Hematopoietic multipotent progenitor cell treated with erythropoietin and hydrocortisone succinate and interleukin-3 and kit ligand, for 15 days (in vitro differentiated cells): ENCODE measurements at places on chromosomes 6 and 20.
A peak's percentile ranks its signal among the peaks of the same experiment; 100 is the strongest.

GRCh38 chr6:41028561-41029412 lies 10.2 kb downstream of the UNC5CL start:
- no peak for DNase-seq

- DNase-seq, result no peak
Measured at GRCh38 chr6:170524172-170524502, 29.0 kb downstream of the PSMB1 start.

GRCh38 chr6:31525932-31526591 lies 2.7 kb upstream of the MCCD1 start:
- DNase-seq, result no peak

DNA sequence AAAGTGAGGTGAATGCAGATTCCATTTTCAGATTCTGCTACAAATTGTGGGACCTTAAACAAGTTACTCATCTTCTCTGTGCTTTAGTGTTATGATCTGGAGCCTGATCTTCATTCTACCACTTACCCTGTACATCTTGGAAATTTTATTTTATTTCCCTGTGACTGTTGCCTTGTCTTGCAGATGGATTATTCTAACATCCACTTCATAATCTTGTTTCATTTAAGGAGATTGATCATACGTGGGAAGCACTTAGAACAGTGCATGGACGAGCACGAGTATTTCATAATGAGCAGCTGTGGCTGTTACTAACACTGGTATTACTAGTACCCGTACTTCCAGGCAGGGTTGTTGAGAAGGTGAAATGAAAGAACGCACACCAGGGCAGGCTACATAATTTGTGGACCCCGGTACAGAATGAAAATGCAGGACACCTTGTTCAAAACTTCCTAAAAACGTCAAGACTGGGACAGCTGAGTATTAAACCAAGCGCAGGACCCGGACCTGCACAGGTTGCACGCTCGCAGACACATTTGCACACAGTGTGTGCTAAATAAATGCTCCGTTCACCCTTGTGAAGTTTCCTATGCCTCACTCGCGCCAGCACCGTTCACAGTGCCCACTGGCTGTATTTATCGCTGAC lies 535 bp upstream of the CCDC170 start:
- no peak for DNase-seq

DNA sequence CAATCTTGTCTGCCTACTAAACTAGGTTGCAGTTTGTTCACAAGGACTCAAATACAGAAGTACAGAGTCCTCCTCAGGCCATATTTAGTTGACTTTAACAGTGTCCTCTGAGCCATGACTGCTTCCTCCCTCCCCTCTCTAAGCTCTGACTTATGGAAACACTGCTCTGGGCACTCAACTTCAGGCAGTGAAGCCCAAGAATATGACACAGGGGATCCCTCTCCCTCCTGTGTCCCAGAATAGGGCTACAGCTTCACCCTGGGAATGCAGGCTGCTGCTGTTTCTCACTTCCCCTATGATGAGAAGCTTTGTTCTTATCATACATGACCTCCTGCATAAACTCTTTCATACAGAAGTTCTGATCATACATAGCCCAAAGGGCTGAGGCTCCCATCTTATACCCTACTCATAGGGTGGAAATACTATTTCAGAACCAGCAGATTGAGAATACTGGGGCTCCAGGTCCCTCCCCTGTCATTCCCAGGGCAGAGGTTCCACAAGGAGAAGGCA lies 97.3 kb upstream of the UST start:
- DNase-seq, result no peak

DNA sequence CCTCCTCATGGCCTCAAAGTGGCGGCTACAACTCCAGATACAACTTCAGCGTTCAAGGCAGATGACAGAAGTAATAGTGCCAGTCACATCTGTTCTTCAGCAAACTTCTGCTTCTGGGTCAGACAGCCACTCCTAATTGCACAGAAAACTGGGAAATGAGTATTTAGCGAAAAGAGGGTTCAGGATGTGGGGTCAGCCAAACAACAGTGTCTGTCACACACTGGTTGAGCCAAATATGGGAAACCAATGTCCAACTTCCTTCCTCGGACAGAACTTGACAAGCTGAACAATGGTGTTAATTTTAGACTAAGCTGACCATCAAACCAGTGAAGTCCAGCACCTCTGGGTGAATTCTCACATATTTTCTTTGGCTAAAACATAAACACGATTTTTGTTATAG lies 22.1 kb downstream of the NUDT3 start:
- no peak for DNase-seq

GRCh38 chr6:2852921-2853322 lies 11.3 kb upstream of the SERPINB1 start:
- no peak for DNase-seq

DNA sequence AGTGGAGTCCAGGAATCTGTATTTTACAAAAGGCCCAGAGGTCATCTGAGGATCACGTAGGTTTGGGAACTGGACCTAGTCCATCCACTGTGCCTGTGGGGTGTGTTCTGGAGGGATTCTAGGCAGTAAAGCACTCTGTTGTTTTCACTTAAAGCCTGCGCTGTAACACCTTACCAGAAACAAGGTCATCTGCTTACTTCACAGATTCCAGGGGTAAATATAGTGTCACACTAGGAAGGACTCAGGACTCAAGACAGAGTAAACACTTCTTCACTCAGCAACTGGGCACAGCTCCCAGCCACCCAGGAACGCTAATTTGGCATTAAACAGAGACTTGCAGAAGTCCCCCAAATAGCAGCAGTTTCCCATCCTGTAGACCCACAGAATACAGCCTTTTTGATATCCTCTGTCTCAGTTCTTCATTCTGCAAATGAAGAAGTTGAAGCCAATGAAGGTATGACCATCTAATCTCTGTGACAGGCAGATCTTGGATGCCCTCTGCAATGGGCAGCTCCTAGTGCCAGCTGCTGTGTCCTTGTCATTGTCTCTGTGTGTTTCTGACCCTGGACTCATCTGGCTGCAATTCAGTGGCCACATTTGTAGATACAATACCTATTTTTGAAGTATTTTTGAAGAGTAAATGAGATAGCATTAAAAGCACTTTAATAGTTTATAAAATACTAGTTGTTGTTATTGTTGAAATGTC lies 129.1 kb downstream of the SLC24A3 start:
- DNase-seq, result no peak

DNA sequence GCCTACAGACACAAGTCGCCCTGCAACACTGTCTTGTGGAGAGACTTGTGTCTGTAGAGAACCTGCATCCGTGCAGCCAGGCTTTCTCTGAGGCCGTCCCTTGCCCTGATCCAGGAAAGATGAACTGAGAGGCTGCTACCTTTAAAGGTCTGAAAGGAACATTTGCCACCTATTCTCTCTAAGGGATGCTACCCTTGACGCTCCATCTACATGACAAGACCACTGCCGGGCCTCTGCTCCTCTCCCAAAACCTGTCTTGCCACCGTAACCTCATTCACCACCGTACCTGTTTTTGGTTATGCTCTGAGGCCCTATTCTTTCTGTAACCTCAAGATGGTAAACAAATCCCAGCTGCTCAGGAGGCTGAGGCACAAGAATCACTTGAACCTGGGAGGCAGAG lies 73.9 kb downstream of the FOXF2 start:
- DNase-seq, result no peak

GRCh38 chr6:85983032-85983659 lies 340.5 kb upstream of the SYNCRIP start:
- DNase-seq, result no peak

- peak; percentile 39 for DNase-seq
Measured at GRCh38 chr6:20217324-20217855, 5.1 kb upstream of the MBOAT1 start.

GRCh38 chr20:4787820-4788219 lies 66.1 kb downstream of the PRND start:
- no peak for DNase-seq

- no peak for DNase-seq
Measured at GRCh38 chr6:42845327-42845694, 34.1 kb upstream of the RPL7L1 start.

DNA sequence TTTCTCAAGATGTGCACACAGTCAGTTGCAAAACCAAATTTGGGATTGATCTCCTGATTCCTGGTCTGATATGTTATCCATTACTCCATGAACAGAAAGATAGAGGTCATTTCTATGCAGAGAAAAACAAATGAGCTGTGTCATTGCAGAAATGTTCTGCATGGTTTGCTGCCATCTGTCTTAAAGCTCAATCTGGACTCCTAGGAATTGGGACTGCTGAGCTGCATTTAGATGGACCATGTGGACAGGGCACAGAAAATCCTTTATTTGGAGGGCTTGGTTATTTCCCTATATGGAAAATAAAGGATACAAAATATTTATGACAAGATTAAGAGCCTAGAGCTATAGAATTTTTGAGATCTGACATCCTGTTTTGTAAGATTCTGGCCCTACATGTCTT lies 91.3 kb downstream of the ADGRB3 start:
- DNase-seq, result no peak

- no peak for DNase-seq
Measured at GRCh38 chr20:7497985-7498384, 442.3 kb downstream of the HAO1 start.

DNA sequence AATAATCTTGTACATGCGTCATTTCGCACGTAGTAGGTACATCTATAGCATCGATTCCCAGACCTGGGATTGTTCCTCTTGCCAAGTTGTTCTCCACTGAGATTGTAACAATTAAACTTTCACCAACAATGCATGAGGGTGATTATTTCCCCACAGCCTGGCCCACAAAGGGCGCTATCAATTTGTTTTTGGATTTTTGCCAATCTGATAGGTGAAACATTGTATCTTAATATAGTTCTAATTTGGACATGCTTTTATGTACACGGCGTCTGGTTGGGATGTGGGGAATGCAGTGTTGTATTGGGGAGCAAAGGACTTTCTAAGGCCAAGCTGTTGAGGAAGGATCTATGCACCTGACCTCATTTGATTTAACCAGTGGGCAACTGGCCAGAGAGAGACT lies 59.5 kb downstream of the VEGFA start:
- DNase-seq, result no peak

DNA sequence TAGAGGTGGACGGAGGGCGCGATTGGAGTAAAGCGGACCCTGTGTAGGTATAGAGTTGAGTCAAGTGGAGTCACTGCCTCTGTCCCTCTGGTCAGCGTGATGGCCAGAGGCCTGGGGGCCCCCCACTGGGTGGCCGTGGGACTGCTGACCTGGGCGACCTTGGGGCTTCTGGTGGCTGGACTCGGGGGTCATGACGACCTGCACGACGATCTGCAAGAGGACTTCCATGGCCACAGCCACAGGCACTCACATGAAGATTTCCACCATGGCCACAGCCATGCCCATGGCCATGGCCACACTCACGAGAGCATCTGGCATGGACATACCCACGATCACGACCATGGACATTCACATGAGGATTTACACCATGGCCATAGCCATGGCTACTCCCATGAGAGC lies 479 bp downstream of the SLC39A7 start:
- DNase-seq, result no peak

GRCh38 chr6:150767161-150767560 lies 98.3 kb upstream of the MTHFD1L start:
- DNase-seq, result no peak

- no peak for DNase-seq
Measured at GRCh38 chr6:154247119-154247861, 109.3 kb downstream of the IPCEF1 start.

- DNase-seq, result no peak
Measured at GRCh38 chr6:16078064-16078463, 50.8 kb upstream of the MYLIP start.

DNA sequence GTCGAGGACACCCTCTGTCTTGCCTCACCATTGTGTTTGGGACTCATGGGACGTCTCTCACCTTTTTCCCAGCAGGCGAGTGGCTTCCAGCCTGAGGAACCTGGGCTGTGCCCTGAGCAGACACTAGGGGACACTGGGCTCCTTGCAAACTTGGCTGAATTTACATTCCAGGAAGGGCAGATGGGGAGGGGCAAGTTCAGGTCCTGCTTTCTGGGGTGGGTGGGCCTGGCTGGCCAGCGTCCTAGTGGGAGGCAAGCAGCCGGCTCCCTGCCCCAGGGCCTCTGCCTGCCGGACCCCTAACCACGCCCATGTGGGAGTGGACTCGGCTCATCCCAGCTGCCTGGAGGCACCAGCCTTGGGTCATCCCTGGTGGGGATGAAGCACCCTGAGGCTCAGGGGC lies 48.2 kb upstream of the MLN start:
- DNase-seq, result no peak

GRCh38 chr20:57584768-57585461 lies 24.0 kb downstream of the PCK1 start:
- no peak for DNase-seq

GRCh38 chr6:144055121-144055931 lies 40.0 kb downstream of the SF3B5 start:
- no peak for DNase-seq

DNA sequence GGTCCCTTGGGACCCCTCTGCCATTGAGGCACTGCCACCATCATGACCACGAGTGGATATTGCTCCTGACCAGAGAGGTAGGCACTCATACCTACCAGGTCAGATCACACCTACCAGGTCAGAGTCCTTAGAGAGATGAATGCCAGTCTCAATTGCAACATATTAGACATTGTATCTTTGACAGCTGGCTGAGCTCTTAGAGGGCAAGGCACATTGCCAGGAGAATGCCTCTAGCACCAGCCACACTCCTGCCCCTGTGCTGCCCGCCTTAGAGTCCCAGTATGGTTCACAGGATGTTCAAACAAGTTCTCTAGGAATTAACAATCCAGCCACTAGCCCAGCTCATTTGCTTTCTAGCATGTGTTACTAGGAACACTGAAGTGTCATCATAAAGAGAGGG lies 65.9 kb downstream of the TMEM244 start:
- no peak for DNase-seq

DNA sequence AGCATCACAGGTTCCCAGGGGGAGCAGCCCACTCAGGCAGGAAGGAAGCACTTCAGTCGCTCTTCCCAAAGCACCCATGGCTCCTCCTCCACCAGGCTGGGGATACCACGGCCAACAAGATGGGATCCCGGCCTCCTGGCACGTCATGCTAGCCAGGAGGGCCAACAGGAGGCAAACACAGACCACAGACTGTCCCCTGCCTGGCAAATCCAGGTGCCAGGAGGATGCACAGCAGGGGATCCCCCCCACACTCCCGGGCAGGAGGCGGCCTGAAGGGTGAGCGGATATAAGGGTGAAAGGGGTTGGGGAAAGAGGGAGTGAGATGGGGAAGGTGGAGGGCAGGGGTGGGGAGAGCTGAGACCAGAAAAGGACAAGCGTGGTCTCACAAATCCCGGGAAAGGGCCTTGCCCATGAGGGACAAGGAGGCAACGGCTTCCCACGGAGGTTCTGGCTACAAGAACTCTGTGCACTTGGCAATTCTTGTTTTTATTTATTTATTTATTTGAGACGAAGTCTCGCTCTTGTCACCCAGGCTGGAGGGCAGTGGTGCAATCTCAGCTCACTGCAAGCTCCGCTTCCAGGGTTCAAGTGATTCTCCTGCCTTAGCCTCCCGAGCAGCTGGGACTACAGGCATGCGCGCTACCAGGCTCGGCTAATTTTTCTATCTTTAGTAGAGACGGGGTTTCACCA lies 7.2 kb downstream of the PXDC1 start:
- no peak for DNase-seq

- no peak for DNase-seq
Measured at GRCh38 chr6:11044712-11045167, 635 bp upstream of the ELOVL2 start.

GRCh38 chr20:10314198-10314597 lies 95.6 kb downstream of the SNAP25 start:
- no peak for DNase-seq
